ENCODE measurements at places on chromosomes 1 and 21.
A peak's percentile ranks its signal among the peaks of the same experiment; 100 is the strongest.

DNA sequence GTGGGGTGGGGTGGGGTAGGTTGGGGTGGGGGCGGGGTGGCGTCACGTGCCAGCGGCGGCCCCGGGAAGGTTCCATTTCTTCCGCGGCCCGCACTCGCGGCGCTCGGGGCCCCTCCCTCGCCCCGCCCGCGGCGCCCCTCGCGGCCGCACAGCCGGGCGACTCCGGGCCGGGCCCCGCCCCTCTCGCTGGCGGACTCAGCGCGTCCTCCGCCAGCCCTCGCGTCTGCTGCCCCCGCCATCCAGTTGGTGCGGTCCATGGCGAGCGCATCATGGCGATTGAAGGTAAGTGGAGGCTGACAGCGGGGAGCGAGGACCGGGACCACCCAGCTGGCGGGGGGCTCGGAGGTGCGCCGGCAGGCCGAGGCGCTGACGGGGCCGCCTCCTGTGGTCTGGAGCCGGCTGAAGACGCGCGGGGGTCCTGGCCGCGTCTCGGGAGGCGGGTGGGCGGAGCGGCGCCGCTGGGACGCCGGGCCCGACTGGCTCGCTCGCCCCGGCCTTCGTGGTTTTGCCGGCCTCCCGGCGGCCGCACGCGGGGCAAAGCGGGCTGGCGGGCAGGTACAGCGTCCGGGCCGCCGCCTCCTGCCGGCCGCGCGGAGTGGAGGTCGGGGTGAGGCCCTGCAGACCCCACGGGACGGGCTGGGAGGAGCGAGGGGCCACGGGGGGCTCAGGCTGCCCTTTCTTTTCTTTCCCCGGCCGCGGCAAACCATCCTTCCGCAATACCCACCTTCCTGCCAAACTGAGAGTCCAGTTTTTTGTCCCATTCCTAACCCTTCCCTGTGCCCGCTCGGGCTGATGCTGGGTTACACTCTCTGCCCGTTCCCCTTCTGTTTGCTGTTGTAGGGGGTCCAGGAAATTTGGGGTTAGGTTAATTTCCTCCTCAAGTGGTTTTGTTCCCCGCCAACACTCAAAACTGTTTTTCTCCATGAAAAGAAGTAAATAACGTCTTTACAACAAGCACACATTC, at the start of gene SYT14:
Gene SYT14 (plus strand): TSS at position 222 of the 964 bp plus-strand sequence. CDS start 48 bp downstream, at position 270.
- DNase-seq, result peak; percentile 53

- DNase-seq, result no peak
Measured at GRCh38 chr21:41052820-41053555, 115.0 kb upstream of the BACE2 start.

GRCh38 chr1:61680500-61680899, 44.4 kb downstream of the TM2D1 start:
- DNase-seq, result no peak

- DNase-seq, result no peak
Measured at GRCh38 chr1:57901208-57901919, 477.5 kb upstream of the DAB1 start.

DNA sequence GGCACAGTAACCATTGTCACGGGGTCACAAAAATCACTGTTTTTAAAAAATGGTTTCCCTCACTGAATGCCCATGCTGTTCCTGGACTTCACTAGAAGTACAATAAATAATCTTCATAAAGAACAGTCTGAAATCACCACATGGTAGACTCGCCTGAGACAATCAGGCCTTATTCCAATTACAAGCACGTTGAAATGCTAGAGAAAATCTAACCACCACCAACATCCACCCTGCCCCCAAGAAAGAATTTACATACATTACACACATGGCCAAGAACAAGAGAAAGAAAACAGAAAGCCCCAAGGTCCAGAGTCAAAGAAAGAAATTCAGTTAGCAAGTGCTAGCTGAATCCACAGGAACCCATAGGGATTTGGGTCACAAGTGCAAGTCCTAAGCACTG, 107.0 kb upstream of the ERG start:
- DNase-seq, result no peak

DNA sequence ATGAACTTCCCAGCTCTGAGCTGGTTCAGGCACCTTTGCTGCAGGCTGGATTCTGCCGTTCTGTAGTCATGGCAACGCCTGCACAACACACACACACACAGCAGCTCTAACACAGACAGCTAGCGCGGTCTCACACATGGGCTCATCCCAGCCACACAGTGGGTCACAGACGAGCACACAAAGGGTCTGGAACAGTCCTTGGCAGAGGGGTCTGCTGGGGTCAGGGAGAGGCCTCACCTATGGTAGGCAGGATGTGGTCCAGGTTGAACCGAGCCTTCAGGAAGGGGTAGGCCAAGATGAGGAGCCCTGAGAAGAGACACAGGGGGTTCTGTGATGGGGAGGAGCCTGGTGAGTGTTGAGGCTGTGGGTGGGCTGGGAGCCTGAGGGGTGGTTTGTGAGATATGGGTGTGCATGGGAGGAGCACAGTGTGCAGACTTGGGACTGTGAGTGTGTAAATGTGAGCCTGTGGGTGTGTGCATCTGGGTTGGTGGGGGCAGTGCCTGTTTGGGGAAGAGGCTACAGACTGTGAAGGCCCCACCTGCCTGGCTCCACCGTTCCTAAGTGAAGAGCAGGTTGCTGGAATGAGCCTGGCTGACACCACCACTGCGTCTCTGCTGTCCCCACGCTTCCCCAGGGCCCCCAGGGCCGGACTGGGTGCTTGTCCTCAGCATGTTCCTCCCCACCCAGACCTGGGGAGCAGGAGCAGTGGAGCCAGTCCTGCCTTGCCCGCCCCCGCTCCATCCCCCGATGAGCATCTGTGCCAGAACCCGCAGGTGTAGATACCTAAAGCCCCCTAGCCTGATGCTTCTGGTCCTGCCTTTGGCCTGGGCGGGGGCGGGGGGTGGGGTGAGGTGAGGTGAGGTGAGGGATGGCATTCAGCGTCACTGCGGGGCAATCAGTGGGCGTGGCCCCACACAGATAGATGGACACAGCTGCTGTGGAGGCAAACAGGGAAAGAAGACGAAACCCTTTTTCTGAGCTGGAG, 1.5 kb downstream of the KNCN start:
- DNase-seq, result no peak

- no peak for DNase-seq
Measured at GRCh38 chr1:201666645-201667044, 127.7 kb downstream of the NAV1 start.

DNA sequence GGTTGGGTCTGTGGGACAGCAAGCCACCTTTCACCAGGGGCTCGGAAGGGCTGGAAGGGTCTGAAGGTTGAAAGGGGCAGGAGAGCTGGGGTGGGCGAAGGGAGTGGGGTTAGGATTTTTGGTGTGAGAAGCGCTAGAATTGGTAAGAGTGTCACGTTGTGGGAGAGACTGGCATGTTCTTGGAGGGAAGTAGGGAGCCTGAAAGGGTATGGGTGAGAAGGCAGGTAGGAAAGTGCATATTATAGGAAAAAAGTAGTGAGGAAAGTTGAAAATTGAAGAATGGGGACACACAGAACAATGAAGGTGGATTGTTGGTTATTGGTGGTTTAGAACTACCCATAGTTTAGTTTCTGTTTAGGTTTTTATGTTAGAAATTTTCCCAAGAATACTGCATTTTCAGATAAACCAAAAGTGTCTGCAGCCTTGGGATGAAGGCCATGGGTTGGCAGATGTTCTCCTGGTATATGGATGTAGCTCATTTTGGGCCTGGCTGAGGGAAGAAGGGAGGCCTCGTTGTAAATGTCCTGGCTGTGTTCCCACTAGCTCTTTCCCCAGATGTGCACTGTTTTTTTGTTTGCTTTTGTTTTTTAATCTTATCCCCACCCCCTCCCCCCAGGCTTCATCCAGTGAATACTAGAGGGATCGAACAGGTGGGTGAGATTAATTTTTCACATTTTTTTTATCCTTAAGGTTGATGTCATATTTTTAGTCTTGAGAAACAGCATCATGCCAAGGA, 1.2 kb downstream of the LRRC42 start:
- no peak for DNase-seq

DNA sequence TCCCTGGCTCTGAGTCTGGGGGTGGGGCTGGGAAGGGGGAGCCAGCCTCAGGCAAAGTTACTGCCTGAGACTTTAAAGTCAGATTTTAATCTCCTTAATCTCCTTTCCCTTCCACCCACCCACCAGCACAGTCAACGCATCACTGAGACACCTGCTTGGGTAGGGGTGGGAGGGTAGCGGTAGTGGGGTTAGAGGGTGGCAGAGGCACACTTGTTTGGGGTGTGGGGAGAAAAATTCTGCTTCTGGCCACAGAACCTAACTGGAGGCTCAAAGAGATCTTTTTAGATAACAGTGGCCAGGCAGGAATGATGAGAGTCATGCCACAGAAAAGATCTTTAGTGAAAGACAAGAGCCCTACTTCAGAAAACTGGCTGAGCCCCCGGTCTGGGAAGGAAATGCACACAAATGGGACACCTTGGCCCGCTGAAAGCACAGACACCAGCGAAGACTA, 44.1 kb downstream of the CD247 start:
- DNase-seq, result no peak

DNA sequence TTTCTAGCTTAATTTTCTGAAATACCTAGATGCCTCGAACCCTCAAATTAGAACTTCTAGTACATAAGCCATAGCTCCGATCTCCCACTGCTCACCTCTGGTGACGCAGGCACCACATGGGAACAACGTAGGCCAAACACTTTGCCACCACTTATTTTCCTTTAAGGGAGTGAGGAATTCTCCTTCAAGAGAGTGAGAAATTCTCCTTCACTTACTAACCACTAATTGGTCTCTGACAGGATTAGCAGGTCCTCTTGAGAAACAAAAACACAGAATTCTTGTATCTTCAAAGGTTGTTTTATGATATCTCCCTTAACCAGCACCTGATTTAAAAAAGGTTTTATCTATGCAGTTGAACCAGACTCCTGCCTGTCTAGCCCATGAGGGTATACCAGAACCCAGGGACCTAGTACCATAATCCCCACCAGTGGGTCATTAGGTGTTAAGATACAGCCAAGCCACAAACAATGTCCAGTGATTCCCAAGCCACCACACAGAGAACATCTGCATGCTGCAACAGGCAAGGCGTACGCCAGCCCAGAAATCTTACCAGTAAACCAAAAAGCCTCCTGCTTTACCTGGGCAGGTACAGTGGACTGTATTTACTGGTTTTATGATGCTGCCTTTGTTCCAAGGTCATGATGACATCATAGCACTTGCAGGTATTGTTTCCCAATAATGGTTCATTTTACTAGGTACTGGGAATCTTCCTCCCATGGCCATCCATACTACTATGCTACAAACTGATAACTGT, 20.3 kb upstream of the CXADR start:
- DNase-seq, result no peak
